Left ventricle myocardium superior (tissue), 1 donor: ENCODE measurements at places on chromosomes 13 and 19. TPM values are rescaled to one million over a fixed set of nuclear protein-coding genes. Genes with fewer than 3 reads are reported as not detected.

PTGER1 gene
- not detected for total RNA-seq

ATCAY gene
- not detected for total RNA-seq

CGB1 gene
- not detected for total RNA-seq

CYP4F3 gene
- 0.79 TPM for total RNA-seq

DNA sequence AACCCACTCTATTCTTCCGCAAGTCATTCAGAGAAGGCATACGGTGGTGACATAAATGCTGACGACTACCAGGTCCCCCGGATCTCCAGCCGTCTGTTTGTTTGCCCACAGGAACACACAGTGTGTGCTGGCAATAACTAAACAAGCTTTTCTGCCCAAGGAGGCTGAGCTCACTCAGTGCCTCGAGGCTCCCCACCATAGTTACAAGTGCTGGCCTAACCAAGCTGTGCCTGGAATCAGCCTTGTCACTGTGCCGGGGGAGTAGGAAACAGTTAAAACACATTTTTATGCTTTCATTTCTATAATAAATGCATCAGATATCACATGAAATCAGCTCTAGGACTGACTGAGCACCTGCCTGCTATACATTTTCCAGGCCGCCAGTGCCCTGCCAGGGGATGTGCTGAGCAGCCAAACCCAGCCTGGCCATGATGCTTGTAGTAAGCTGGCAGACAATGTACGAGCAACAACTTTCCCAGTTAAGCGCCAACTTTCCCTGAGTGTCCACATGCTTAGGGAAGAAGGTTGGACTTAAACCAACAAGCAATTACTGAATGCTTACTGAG, 28.1 kb downstream of the BRD4 start:
- DNase-seq = peak; percentile 72

DNA sequence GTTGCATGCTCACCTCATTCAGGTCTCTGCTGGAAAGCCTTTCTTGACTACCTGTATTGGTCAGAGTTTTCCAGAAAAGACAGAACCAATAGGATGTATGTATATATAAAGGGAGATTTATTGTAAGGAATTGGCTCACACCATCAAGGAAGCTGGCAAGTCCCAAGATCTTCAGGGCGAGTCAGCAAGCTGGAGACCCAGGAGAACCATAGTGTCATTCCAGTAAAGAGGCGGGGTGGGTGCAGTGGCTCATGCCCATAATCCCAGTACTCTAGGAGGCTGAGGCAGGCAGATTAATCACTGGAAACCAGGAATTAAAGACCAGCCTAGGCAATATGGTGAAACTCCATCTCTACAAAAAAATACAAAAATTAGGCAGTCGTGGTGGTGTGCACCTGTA, 30.4 kb upstream of the FARP1 start:
- no peak for DNase-seq

- DNase-seq = no peak
Measured at GRCh38 chr13:76823969-76824368, 62.2 kb downstream of the KCTD12 start.

DNA sequence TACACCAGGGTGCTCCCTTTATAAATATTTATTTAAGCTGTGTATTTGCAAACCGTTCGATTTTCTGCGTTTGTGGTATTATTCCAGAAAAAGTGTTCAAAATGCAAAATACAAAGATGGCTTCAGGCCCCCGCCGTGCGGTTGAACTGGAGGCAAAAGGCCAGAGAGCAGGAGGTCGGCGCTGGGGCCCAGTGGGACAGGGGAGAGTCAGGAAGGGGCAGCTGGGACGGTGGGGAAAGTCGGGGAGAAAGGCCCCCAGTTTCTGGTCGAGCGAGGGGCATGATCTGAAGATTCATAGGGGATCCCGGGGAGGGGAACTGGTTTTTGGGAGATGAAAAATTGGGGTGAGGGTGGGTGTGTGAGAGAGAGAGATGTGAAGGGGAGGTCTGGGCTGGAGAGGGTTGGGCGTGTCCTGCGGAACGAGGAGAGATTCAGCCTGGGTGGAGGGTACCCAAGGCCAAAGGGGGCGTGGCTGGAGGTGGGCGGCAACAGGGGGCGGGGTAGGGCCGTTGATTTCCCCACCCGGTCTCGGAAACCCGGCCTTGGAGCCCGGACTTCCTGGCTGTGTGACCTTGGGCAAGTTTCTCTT, 678 bp downstream of the ISOC2 start:
- DNase-seq = peak; percentile 88

- DNase-seq = no peak
Measured at GRCh38 chr19:1768248-1768647, 14.9 kb downstream of the ONECUT3 start.

DNA sequence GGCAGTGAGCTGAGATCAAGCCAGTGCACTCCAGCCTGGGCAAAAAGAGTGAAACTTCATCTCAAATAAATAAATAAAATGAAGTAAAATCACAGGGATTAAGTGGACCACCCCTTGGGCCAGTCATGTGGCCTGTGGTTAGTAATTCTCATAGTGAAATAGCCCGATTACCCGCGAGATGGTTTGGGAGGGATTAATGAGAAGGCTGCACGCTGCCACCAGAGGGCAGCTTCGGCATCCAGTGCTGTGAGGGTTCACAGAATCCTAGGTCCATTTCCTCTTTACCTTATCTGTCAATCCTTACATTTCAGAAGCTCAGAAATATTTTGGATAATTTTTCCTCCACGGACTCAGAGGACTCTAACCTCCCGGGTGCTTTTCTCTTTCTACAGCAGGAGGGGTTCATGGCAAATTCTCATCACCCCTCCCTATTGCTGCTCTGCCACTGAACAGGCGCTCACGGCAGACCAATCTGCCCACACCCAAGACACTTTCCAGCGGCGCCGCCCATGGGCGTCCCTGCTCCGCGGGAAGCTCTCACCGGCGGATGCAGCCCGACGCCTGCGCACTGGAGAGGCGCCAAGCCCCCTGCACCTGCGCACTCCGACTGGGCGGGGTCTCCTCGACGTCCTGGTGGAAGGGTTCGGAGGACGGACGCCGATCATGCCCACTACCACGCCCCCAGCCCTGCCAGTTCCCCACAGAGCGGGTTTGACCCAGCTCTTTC, 11.0 kb downstream of the ZNF835 start:
- peak; percentile 54 for DNase-seq

- no peak for DNase-seq
Measured at GRCh38 chr13:37442996-37443395, 155.6 kb downstream of the POSTN start.

DNA sequence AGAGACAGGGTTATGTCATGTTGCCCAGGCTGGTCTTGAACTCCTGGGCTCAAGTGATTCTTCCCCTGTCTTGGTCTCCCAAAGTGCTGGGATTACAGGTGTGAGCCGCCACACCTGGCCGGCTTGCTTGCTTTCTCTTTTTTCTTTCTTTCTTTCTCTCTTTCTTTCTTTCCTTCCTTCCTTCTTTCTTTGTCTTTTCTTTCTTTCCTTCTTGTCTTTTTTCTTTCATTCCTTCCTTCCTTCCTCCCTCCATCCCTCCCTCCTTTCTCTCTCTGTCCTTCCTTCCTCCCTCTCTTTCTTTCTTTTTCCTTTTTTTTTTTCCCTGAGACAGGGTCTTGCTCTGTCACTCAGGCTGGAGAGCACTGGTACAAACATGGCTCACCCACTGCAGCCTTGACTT, 6.8 kb upstream of the BTBD2 start:
- DNase-seq = no peak

- no peak for DNase-seq
Measured at GRCh38 chr13:49265822-49266221, 18.1 kb downstream of the CDADC1 start.

DNA sequence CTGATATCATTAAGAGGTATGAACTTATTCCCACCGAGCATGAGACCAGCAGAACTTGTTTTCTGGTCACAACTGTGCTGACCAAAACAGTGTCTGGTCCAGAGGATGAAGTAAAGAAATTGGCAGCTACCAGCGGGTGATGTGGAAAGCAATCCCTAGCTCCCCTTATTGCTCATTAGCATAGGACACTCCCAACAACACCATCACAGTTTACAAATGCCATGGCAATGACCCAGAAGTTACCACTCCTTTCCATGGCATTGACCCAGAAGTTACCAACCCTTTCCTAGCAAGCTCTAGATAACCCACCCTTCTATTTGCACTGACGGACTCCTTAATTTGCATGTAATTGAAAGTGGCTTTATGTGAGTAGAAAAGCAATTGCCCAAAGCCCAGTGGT, 1856.1 kb downstream of the OLFM4 start:
- no peak for DNase-seq

DNA sequence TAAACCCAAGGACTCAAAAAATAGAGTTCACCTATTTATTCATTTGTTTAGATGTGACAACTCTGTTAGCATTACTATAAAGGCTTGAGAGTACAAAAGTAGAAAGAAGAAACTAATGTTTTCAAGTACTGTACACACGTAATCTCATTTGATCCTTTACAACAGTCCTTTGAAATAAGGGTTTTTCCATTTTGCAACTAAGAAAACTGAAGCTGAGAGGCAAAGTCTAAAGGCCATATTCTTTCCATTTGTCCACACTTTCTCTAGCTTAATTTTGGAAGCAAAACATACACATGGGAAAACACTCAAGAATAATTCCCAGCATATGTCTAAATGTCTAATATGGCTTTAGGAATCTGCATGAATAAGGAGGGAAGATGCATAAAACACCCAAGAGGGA, 34.1 kb downstream of the ZAR1L start:
- no peak for DNase-seq

DNA sequence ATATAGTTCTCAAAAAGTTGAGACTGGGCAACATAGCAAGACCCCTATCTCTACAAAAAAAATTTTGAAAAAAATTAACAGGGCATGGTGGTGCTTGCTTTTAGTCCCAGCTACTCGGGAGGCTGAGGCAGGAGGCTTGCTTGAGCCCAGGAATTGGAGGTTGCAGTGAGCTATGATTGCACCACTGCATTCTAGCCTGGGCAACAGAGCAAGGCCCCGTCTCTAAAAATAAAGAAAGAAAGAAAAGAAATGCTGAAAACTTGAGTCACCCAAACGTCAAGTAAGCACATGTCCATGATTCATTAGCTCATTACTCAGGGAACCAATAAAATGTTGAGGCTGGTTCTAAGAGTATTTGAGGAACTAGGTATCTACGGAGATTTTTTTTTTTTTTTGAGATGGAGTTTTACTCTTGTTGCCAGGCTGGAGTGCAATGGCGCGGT, 33.9 kb upstream of the SEMA6B start:
- DNase-seq = no peak

DNA sequence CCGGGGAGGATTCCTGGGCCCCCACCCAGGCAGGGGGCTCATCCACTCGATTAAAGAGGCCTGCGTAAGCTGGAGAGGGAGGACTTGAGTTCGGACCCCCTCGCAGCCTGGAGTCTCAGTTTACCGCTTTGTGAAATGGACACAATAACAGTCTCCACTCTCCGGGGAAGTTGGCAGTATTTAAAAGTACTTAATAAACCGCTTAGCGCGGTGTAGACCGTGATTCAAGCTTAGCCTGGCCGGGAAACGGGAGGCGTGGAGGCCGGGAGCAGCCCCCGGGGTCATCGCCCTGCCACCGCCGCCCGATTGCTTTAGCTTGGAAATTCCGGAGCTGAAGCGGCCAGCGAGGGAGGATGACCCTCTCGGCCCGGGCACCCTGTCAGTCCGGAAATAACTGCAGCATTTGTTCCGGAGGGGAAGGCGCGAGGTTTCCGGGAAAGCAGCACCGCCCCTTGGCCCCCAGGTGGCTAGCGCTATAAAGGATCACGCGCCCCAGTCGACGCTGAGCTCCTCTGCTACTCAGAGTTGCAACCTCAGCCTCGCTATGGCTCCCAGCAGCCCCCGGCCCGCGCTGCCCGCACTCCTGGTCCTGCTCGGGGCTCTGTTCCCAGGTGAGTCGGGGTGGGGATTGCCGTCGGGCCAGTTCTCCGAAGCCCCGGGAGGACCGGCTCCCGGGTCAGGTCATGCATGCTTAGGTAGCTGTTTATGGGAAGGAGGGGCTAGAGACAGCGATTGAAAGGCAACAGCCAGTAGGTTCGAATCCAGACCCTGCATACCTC, at the start of gene ICAM1:
Gene ICAM1, plus strand, starts transcription at position 505 of the 779 bp plus-strand sequence. Its CDS starts 40 bp downstream, at position 545.
- peak; percentile 87 for DNase-seq

DNA sequence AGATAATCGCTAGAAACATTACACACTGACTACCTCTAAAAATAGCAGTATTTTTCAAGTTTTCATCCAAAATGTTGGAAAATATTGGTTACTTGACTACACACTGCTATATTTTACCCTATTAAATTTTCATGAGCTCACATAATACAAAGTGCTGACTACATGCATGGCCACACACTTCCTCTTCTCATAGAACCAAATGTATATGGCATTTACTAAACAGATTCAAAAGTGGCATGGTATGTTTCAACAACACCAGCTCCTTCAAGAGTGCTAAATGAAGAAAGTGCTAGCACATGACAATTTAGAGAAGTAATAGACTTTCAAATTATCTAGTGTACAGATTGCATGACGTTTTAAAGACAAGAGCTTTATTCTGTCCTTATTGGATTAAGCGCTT, 780.4 kb upstream of the SLITRK6 start:
- DNase-seq = no peak

GRCh38 chr19:27776020-27776419, 1436.9 kb downstream of the UQCRFS1 start:
- DNase-seq = no peak

- DNase-seq = peak; percentile 14
Measured at GRCh38 chr13:68984688-68985319, 1122.8 kb upstream of the ATXN8OS start.

- peak; percentile 52 for DNase-seq
Measured at GRCh38 chr13:27997904-27998522, 9.5 kb upstream of the URAD start.

- no peak for DNase-seq
Measured at GRCh38 chr13:89361909-89362308, 1690.7 kb downstream of the SLITRK5 start.

DNA sequence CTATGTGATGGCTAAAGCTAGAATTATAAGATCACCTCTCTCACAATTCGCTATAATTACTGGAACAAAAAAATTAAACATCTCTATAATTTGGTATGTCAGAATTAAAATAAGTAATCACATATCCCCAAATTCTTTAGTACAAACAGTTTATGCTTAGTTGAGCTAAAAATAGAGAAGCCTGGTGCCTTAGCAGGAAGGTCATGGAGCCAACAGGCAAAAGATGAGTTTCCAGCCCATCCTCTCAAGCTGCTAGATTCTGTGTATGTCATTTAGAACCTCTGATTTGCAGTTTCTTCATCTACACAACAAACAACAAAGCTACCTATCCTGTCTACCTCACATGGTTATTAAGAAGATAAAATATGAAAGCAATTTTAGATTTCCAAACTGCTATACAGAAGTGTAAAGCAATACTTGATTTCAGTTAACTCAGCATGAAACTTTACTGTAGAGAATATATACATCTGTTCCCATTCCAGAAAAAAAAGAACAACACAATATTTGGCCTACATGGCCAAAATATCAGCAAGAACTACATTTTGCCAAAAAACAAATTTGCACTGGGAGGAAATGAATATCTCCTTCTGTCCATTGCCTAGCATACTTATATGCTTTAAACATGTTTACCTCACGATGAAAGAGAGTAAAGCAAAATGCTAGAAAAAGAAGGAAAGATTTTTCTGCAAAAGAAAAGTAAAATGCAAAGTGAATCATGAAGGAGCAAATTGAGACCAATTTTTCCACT, 294.0 kb upstream of the MIR17HG start:
- no peak for DNase-seq

GRCh38 chr19:38263689-38264485, 486 bp upstream of the SPINT2 start:
- peak; percentile 42 for DNase-seq
